NCI-H187 treated with DMSO at 0.1 percent for 48 hours (cell line): ENCODE measurements at places on chromosomes 16 and 17.

GRCh38 chr17:78364436-78365281 lies 4.8 kb upstream of the SOCS3 start:
- no peak for DNase-seq

DNA sequence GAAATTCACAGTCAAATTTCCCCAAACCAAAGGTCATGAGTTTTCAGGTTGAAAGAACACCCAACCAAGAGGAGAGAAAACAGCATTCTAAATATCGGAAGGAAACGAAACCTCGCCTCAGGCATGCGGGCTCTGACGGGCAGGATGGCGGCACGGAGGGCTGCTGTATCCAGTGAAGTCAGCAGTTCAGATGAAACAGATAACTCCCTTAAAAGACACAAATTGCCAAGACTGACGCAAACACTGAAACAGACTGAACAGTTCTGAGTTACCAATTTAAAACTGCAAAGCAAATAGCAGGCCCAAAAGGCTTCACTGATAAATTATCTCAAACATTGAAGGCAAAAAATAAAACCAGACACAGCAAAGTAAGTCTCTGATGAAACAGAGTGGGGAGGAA lies 20.6 kb upstream of the CDH15 start:
- DNase-seq: no peak

GRCh38 chr17:21774263-21774662 lies 81.9 kb downstream of the KCNJ18 start:
- DNase-seq: no peak

- DNase-seq: no peak
These were observed 288.8 kb downstream of the NPIPA8 start for GRCh38 chr16:18047761-18048160.

DNA sequence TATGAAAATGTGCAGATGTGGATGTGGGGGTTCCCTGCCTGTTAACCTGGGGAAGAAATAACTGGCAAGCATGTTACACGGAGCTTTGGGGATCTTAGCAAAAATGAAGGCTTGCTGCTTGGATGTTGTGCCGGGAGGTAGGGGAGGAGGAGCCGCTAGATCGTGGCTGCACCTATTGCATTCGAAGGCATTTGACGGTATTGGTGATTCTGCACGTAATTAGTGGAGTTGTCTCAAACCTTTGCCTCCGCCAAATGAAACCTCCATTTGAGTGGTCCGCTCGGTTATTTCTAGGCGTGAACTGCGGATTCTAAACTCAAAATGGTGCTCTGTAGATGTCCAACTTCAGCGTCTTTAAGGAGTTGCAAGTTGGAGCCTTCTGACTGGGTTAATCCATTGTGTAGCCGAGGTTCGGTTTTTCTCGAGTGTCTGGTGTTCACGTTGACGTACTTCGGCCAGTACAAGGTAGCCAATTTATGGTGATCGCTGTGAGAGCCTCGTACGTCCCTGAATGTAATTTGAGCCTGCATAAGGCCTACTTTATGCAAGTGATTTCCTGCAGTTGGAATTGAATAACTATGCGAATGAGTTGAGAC lies 1.5 kb downstream of the TNRC6C start:
- no peak for DNase-seq

GRCh38 chr17:63476854-63477479 lies at the start of gene ACE:
Gene ACE (plus strand): TSS chr17:63477061. CDS start chr17:63477095, 34 bp downstream.
- no peak for DNase-seq

DNA sequence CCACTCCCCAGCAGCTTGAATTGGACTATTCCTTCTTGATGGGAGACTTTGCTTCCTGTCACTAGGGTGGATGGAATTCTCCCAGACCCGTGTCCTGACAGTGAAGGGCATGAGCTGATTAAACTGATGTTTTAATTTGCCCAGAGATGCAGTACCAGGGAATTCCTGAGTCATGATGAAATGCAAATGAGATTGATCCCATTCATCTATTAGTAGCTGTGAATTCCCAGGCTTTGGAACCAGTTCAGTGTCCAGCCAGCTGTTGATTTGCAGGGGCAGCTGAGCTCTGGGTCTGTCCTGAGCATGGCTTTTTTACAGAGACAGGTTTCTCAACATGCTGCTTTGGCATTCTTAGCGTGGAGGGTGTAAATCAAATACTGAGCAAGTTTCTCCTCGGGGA lies 157.9 kb downstream of the PITPNC1 start:
- DNase-seq: no peak

GRCh38 chr16:67967183-67967957 lies 1.1 kb downstream of the SLC12A4 start:
- no peak for DNase-seq

DNA sequence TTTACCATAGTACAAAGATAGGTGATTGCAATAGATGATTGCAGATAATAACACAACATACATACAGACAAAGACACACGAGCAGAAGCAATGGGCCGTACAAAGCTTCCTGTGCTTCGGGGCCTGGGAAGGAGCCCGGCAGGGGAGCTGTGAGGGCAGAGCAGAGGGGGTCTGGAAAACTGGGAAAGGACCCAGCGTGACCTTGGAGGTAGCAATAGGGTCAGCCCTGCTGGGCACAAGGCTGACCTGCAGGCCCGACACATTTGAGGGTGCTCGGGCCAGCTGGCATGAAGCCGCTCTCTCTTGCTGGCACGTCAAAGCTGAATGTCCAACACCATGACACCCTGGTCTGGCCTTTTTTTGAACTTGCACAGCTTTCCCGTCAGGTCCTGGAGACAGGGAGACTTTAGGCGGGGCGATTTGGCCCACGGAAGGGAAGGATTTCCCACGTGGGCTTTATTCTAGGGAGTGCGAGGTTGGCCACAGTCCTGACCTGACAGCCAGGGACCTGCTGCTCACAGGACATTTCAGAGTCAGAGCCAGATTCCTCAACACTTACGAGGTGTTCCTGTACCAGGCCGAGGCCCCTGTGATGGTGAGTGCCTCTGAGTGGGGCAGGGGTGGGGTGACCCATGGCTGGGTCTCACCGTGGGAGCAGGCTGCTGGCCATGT lies 83.2 kb downstream of the NTN1 start:
- DNase-seq: no peak

DNA sequence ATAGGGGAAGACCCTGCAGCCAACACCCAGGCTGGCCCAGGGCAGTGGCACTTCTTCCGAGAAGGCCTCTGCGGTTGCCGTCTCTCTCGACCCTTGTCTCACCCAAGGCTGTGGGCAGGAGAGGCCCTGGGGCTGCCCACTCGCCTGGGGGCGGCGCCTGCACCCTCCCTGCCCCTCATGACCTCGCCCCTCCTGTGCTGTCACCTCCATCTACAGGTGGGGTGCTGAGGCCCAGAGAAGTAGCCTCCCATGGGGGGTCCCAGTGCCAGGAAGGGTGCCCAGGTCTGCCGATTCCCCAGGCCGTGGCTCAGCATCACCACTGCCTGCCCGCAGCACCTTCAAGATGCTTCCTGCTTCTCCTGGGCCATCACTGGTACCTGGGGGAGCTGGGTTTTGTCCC lies 992 bp downstream of the NLRC3 start:
- no peak for DNase-seq

GRCh38 chr16:89067677-89068443 lies 25.8 kb upstream of the ACSF3 start:
- DNase-seq: no peak

- DNase-seq: no peak
These were observed 131.5 kb upstream of the MON1B start for GRCh38 chr16:77059446-77059845.

GRCh38 chr16:22023505-22023904 lies 15.6 kb downstream of the MOSMO start:
- DNase-seq: no peak

DNA sequence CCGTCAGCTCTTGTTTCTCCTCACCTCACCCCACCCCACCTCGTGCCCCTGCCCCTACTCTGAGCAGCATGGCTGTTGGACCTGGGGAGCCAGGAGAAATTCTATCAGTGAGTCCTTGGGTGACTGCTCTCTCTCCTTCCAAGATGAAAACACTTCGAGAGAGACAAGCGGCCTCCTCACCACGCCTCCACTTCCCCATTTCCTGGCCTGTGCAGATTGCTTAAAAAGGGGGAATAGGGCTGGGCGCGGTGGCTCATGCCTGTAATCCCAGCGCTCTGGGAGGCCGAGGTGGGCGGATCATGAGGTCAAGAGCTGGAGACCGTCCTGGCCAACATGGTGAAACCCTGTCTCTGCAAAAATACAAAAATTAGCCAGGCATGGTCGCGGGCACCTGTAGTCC lies 9.5 kb downstream of the DLX4 start:
- no peak for DNase-seq

- DNase-seq: no peak
These were observed 96.5 kb upstream of the TBX2 start for GRCh38 chr17:61302953-61303816.

DNA sequence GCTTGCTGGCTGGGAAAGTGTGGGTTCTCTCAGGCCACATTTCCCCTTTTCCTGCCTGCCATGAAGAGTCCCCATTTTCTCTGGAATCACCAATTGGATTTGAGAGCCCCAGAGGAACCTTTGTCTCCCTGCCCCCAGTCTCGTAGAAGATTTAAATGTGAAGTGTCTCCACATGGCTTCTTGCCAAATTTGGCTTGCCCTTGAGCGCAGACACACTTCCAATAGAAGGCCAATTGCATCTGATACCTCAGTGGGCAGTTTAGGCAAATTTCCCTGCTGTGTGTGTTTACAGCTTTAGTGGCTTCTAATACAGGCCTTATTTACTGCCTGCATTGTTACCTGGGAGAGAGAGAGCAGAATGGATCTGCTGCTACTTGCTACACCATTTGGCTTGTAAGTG lies 29.7 kb downstream of the CDK5R1 start:
- DNase-seq: no peak

DNA sequence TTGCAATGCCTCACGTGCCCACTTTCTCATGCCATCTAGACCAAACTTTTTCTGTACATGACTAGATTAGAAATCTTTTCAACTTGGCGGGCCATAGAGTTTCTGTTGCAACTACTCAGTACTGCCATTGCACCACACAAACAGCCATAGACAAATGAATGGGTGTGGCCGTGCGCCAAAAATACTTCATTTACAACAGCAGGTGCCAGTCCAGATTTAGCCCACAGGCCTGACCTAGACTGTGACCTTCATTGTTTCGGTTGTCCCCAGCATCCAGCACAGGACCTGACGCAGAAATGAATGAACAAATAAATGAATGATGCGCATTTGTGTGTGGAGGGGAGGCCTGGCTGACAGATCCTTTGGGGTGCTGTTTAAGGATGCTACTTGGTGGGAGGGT lies 14.3 kb upstream of the PDK2 start:
- DNase-seq: no peak

- no peak for DNase-seq
These were observed 8.9 kb downstream of the ANKRD11 start for GRCh38 chr16:89481356-89481955.

DNA sequence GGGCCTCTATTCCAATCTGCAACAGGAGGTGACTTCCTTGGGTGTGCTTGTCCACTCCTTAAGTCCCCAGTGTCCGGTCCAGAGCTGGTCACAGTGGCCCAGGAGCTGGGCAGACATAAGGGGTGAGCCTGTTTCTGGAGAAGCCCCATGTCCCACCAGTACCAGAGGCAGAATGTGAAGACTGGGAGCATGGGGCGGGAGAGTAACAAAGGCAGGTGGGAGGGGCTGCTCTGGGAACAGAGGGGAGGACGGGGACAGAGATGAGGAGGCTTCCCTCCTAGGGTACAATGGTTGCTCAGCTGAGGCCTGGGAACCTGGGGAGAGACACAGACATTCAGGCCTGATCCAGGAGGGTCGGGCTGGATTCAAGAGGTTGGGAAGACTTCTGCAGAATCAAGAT lies 323.3 kb upstream of the TNRC6C start:
- no peak for DNase-seq

- no peak for DNase-seq
These were observed 40.0 kb upstream of the RBFOX3 start for GRCh38 chr17:79650861-79651260.

GRCh38 chr16:81586417-81586816 lies 141.8 kb downstream of the CMIP start:
- DNase-seq: no peak

DNA sequence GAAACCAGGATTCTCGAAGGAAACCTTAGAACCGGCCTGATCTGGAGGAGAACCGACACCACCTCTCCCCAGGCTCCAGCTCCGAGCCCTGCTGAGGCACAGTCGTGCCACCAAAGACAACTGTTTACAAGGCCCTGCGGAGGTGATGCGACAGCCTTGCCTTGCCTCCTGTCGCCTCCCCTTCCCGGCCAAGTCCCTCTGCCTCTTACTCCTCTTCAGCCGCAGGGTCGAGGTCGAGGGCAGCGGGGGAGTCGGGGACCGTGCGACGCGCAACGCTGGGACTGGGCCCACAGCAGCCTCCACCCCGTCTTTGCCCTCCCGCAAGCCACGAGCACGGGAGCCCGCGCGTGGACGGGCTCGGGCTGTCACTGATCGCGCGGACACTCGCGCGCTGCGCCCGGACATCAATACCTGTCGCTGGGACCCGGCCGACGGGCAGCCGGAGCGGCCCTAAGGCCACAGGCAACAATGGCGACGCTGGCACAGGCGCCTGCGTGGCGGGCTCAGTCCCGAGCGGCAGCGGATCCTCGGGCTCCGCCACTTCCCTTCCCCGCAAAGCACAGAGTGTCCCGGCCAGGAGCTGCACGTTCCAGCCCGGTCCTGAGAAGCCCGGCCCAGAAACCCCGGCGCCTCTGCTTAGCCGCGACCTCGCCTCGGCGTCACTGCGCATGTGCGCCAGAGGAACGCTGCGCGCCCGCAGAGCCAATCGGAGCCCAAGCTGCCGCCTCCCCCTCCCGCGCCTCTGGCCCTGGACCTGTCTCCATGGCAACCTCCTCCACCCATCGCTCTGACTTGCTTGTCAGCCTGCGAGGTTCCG lies at the start of gene ZNF287:
TSS of gene ZNF287 (minus strand) at position 664 of the 817 bp plus-strand sequence. CDS start 1,473 bp downstream, outside the sequence.
- peak; percentile 34 for DNase-seq

GRCh38 chr17:79191270-79191934 lies 116.8 kb downstream of the ENGASE start:
- no peak for DNase-seq

- DNase-seq: no peak
These were observed 21.4 kb downstream of the EMP2 start for GRCh38 chr16:10558746-10559641.

- no peak for DNase-seq
These were observed 89.8 kb downstream of the KATNIP start for GRCh38 chr16:27639561-27640276.

DNA sequence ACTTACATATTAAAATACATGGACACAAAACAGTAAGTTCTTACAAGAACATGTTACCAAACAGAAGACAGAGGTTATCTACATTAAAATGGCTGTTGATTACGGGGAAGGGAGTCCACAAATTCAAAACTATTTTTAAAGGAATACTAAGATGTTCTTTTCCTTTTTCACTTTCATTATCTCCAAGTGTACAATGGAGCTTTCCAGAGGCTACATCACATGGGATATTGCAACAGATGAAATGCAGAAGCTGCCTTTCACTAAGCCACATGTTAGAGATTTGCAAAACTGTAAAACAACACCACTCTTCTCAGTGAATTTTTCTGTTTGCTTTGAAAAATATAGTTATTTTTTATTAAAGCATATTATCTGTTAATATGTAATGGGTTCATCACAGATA lies 53.6 kb downstream of the XPO6 start:
- no peak for DNase-seq
